ENCODE measurements at places on chromosomes 1 and 21.

GRCh38 chr21:45445369-45445768, 40.4 kb downstream of the COL18A1 start:
- DNase-seq: no peak

DNA sequence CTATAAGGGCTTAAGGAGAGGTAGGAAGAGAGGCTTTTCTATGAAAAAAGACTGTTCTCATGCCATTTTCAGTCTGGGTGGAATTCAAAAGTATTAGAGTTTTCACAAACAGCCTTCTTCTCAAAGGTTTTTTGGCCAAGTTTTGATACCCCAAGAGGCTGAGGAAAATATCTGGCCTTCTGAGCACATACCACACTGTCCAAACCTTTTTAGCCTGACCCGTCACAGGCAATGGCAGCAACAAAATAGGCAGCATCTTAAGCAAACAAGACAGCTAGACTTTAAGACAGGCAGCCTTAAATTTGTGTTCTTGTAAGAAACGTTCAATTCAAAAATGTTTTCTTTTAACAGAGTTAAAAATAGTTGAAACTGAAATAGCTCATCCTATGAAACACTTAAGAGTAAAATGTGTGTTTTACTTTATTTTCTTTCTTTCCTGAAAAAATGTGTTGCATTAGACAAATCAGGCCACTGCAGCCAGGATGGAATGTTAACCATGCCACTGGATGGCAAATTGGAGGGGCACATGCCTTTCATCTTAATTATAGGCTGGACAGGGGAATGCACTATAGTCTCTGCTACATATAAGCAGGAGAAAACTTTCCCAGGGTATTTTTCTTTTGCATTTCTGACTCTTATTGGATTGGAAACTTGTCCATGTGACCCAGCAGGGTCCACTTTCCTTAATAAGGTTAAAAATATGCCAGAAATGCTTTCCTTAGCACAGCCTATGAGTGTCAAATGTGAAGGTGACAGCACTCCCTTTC, 315.0 kb downstream of the TGFB2 start:
- DNase-seq: no peak

- no peak for DNase-seq
Observed at GRCh38 chr1:93649231-93649630, 32.4 kb downstream of the BCAR3 start.

GRCh38 chr1:48851638-48852037, 74.9 kb upstream of the BEND5 start:
- DNase-seq: no peak

All from H7 (cell line).